ENCODE measurements at places on chromosomes 5 and 9.

DNA sequence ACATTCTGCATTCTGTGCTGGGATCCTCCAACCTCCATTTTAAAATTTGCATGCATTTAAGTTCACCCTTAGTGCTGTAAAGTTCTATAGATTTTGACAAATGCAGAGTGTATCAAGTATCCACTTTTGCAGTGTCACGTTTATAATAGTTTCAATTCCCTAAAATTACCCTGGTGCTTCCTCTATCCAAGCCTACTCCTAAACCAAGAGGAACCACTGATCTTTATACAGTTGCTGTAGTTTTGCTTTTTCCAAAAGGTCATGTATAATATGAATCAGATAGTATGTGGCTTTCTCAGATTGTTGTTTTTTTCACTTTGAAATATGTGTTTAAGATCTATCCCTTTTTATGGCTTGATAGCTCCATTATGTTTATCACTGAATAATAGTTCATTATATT is 468.4 kb upstream of the CDH6 start:
- DNase-seq, result no peak

- DNase-seq, result no peak
These were observed 3.2 kb downstream of the SMIM15 start for GRCh38 chr5:61159070-61159469.

DNA sequence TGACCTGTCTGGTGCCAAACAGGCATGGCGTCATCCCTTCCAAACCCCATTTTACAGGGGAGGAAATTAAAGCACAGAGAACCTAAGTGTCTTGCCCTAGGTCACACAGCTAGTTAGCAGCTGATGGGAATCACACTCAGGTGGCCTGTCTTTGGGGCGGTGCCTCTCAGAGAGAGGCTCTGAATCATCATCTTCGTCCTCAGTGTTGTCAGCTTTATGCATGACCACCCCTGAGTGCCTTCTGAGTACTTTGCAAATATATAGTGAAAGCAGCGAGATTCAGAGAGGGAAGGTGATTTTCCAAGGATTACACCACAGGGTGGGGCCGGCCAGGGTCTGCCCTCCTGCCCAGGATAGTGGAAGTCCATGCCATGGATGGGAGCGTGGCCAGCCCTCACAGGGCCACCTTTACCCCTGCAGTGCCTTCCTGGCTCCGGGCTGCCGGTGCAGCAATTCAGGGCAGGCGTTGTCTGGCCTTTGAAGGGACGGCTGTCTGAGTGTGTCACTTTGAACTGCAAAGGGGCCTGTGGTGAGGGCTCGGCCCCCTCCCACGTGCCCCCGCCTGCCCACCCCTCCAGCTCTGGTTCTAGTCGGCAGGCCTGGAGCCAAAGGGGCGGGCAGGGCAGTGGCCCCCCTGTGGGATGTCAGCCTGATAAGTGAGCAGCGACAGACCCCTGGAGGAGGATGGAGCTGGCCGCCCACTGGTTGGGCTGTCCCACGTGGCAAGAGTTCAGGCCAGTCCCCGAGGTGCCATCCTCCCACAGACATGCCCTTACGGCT is 16.9 kb downstream of the LMX1B start:
- no peak for DNase-seq

DNA sequence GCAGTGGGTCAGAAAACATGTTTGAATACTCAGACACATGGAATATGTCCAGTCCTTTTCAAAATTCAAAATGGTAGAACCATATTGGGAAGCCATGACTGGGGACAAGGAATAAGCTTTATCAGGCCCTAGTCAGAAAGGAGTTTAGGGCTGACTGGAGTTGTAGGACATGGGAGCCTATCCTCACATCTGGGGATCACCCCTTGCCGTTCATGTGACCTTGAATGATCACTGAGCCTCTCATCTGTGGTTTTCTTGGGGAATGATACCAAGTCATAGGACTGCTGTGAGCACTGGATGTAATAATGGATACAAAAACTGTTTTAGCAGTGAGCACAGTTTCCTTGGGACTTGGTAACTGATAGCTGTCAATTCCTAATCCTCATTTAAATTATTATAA is 84.7 kb downstream of the IQGAP2 start:
- no peak for DNase-seq

GRCh38 chr5:36958612-36959011 is 82.0 kb downstream of the NIPBL start:
- DNase-seq, result no peak

DNA sequence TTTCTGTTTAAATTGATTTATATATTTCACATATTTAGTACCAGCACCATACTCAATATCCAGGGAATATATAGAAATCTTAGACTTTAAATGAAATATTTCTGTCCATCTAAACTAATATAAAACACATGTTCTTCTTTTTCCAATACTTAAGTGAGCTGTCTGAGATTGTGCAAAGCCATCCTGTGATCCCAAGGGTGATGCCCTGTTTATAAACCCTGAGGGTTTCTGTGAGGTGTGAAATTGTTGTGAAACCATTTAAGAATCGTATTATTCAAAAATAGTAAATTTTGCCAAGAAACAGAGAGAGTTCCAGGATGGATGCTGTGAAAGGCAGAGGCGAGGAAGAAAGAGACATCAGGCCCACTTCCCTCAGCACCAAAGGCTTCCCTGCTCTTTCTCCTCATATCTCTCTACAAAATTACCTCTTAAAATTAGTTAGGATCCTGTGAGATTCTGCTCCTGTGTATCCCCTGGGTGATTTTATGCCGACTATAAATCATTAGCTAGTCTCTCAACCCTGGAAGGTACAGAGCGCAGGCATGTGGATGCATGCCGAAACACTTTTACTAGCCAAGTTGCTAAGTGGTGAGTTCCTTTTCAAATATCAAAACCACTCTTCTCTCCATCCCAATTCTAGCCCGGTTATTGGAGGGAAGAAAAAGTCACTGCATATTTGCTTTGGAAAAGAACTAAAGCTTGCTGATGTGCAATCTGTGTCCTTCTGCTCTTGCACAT is 183.0 kb downstream of the GLIS3 start:
- no peak for DNase-seq

- DNase-seq, result peak; percentile 54
These were observed 13.1 kb upstream of the DCAF12 start for GRCh38 chr9:34139477-34140146.

- DNase-seq, result no peak
These were observed 77.7 kb downstream of the EBF1 start for GRCh38 chr5:159021901-159022556.

DNA sequence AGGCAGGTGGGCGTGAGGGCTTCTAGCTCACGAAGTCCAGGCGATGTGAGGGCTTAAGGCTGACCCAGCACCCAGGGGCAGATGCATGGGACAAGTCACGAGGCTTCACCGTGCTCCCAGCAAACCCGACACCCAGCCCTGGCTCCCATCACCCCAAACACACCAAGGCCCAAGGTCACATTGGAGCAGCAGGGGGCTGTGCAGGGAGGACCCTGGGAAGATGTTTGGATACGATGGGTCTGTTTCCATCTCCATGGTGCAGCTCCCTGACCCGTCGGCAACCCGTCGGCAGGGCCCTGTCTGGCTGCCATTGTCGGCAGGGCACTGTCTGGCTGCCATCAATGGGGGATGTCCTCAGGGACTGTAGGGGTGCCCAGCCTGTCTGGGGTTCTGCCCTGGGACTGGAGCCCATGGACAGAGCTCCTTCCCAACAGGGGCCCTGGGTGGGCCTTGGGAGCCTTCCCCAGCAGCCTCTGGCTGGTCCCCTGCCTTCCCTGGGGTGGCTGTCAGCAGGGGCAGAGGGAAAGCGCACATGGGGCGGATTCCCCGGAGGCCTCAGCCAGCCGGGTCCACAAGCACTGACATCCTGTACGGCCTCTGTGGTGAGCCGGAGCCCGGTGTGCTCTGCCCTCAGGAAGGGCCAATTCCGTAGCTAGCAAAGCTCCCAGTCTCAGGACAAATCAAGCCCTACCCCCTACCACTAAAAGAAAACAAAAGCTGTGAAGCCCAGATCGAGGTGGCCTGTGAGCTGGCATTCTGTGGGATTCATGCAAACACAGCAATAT is 47.1 kb downstream of the NACC2 start:
- no peak for DNase-seq

DNA sequence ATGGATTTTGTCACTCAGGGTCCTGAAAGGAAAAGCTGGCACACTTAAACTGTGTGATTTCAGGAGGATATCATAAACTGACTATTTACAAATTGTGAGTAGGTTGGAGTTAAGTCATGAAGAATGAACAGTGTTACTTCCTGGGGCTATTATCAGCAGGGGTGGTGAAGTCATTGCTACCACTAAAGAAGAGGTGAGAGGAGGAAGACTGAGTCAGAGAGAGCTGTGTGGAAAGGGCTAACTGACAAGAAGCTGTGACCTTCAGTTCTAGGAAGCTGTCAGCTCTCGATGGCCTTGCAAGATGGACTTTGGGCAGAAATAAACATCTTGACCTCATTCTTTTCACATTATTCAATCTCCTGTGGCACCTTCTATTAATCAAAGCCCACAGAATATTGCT is 72.3 kb upstream of the STARD4 start:
- no peak for DNase-seq

DNA sequence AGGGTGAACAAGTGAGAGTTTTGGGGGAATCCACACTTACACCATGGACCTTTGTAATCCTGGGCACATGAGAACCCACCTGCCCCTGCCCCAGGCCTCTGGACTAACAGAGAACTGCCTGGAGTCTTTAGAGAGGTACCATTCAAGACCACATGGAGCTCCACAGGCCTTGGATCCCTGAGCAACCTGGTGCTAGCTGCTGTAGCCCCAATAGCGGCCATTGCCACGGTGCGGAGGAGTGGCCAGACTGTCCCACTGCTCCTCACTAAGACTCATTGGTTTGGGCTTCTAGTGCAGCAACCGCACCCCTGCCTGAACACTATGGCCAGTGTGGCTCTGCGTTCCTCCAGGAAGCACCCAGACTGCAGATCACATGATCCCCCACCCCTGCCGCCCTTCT is 45.8 kb downstream of the OSMR start:
- no peak for DNase-seq
